Effector memory CD4-positive, alpha-beta T cell (primary cell): ENCODE measurements at places on chromosomes 11 and 22.

DNA sequence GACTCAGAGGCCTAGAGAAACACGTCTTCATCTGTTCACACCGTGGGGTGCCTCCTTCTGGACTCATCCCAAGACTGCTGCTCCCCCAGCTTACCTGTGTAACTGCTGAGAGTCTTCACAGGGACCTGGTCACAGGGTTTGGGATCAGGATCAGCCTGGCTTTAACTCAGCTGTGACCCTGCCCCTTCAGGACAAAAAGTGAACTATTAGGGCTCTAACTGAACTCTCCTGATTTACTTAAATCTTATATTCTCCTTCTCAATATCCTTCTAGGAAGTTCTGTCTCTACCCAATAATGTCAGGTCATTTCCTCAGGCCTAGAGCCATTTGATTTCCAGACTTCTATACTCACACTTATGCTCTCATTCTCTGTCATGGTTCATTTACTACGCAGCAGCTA, 108.4 kb downstream of the ZNF280B start:
- no peak for DNase-seq

GRCh38 chr11:61539831-61540357, 31.3 kb downstream of the LRRC10B start:
- no peak for DNase-seq

- DNase-seq = no peak
Observed at GRCh38 chr11:77191429-77191822, 63.4 kb downstream of the MYO7A start.

DNA sequence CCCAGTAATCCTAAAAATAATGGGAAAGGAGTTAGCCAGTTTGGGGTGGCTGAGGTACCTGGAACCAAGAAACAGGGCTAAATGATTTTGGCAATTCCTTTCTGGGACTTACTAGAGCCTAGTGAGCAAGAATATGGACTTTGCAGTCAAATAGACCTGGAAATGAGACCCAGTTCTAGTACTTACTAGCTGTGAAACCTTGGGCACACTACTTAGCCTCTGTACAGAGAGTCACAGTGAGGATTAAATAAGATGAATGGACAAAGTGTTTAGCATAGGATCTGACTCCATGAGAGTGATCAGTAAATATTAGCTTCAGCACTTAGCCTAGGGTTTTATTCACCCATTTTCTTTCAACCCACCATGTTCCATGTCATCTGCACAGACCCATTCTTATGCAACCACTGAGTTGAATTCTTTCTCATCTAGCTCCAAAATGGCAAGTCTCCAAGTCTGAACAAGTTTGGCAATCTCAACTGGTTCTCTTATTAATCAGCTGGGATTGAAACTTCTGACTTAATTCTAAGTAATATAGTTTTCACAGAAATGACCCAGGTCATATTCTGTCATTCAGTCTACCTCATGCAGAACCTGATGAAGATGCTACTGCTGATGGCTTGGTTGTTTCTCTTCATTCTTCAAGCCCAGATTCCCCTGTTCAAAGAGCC, 15.0 kb upstream of the SORL1 start:
- no peak for DNase-seq

DNA sequence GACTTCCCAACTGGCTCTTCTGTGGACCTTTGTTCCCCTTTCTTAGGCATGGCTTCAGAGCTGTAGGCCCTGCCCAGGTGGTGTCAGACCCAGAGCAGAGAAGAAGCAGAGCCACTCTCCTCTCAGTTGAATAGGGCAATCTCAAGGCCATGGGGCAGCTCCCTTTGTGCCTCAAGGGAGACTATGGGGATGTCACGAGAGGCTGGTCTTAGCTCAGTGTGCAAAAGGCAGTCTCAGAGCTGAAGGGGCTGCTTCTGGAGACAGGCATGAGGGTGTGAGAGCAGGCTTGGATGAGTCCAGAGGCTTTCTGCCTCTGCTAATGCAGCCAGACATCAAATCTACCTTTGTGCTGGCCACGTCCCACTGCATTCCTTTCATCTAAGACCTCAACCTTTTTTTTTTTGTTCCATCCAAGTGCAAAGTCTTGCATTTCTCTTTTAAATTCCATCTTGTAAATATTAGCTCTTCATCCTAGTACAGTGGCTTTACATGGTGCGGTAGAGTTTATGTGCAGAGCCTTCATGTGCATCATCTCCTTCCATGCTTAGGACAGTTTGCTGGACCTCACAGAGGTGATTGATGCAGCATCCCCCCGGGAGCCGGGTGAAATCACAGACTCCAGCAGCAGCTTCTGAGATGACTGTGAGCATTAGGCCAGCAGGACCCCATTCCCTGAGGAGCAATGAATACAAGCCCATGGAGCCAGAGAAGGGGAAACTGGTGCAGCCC, 34.2 kb upstream of the FCHSD2 start:
- no peak for DNase-seq

DNA sequence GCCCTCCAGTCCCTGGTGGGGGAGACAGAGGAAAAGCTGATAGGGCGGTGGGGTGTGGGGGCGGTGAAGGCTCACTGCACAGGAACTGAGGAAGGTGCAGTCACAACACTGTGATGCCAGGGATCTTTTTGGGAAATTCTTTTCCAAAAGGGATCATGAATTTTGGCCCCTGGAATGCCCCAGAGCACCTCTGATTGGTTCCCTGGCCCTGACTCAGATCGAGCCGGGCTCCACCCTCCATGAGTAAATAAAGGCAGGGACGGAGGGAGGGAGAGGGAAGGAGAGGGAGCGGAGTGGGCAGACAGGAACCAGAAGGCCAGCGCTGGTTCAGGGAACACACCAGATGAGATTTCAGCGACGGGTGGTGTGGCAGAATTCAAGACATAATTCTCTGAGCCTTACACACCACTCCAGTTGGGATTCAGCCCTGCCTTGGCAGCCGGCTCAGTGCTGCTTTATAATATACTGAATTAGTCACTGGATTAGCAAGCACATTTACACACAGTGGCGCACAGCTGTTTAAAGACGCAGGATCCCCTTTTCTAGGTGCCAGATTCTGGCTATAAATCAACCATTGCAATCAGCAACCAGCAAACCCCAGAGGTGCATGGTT, 80.3 kb downstream of the ETS1 start:
- DNase-seq = no peak

DNA sequence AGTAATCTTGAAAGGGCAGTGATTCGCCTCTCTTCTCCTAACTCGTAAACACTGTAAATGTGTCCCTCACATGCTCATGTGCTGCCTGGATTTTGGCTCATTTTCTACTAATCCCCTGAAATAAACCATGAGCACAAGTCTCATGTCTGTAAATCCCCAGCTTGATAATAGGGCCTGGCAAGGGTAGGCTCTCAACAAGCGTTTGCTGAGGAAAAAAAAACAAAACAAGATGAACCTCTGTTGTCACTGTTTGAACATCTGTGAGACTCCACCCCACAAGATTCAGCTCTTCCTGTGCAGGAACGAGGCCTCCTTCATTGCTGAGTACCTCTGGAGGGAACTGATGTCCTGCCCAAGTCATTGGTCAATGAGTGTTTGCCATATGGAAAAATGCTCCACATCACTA, 4.5 kb upstream of the CYB5R2 start:
- DNase-seq = no peak

DNA sequence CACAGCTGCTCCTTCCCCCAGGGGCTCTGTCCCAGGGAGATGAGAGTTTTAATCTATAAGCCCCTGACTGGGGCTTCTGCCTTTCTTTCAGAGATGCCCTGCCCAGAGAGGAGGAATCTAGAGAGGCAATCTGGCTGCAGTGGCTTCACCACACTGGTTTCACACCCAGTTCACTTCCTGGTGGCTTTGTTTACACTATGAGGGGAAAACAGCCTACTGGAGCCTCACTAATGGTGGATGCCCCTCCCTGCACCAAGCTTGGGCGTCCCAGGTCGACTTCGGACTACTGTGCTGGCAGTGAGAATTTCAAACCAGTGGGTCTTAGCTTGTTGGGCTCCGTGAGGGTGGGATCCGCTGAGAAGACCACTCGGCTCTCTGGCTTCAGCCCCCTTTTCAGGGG, 21.5 kb upstream of the MMP1 start:
- DNase-seq = no peak

- DNase-seq = no peak
Observed at GRCh38 chr11:67301951-67302516, 1.3 kb upstream of the SSH3 start.

DNA sequence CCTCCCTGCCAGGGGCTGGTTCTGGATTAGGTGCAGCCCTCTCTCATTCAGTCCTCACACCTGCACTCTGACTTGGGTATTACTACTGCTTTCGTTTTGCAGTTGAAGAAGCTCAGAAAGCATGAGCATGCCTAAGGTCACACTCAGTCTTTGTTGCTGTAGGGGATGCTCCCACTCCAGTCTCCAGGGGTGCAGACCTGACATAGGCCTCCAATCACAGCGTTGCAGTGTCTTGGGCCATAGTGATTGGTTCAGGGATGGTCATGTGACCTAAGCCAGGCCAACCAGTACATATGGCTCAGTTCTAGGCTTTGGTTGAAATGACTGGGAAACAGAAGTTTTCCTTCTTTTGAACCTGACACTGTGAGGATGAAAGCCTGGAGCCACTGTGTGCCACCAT, 61.7 kb downstream of the FBXO7 start:
- DNase-seq = no peak

DNA sequence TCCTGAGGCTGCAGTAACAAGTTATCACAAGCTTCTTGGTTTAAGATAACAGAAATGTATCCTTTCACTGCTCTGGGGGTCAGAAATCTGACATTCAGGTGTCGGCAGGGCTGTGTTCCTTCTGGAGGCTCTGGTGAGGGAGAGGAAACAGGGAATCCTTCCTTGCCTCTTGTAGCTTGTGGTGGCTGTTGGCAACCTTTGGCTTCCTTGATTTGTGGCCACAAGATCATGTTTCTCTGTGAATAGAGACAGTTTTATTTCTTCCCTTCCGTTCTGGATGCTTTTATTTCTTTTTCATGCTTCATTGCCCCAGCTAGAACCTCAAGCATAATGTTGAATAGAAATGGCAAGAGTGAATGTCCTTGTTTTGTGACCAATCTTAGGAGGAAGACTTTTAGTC, 44.0 kb downstream of the MPPED1 start:
- no peak for DNase-seq

DNA sequence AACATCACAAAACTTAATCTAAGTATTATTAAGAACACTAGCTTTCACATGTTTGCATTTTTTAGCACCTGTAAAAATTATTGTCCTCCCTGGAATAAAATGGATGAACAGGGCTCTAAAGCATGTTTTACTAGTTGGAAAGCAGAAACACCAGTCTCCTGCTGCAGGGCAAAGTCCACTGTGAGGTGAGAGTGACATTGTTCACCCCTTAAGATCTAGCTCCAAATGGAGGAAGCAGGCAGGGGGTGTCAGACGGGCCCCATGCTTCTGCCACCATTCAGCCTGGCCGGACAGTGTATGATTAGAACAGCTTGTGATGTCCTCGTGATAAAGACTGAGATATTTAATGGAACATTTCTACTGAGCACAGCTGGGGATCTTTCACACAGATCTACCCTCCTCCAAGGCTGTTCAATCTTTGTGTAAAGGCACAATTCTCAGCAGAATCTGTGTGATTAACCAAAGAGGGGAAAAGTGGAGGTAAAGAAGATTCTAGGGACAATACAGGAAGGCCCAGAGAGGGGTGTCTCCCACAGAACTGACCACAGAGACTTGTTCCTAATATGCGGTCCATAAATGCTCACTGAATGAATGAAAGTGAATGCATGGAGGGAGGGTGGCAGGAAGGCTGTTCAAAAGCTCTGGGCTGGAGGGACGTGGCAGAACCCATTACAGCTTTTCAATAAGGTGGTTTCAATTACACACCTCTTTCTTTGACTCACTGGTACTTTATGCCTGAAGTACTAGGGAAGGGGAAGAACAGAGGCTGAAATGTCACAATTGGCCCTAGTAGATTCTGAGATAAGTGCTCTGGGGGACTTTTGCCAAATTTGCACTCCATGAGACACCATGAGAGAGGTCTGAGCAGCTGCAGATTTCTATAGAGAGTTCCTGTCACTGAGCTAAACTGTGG, 239.1 kb upstream of the ARHGAP20 start:
- DNase-seq = no peak

GRCh38 chr11:121958971-121959325, 157.1 kb downstream of the BLID start:
- no peak for DNase-seq

GRCh38 chr11:79440571-79441460, at the start of gene TENM4:
Gene TENM4 (minus strand): TSS chr11:79441030. CDS start chr11:79069944, 371,086 bp downstream.
- DNase-seq = no peak

GRCh38 chr11:126452241-126453101, 97.0 kb downstream of the ST3GAL4 start:
- DNase-seq = no peak

DNA sequence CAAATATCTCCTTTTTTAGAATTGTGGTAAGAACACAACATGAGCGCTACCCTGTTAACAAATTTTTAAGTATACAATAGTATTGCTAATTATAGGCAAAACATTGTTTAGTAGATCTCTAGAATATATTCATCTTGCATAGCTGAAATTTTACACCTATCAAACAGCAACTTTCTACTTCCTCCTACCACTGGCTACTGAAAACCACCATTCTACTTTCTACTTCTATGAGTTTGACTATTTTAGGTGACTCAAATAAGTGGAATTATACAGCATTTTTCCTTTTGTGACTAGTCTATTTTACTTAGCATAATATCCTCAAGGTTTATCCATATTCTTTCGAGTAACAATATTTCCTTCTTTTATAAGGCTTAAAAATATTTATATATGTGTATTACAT, 128.4 kb downstream of the FAM76B start:
- DNase-seq = no peak

GRCh38 chr11:125933030-125933813, 12.6 kb upstream of the VSIG10L2 start:
- no peak for DNase-seq

DNA sequence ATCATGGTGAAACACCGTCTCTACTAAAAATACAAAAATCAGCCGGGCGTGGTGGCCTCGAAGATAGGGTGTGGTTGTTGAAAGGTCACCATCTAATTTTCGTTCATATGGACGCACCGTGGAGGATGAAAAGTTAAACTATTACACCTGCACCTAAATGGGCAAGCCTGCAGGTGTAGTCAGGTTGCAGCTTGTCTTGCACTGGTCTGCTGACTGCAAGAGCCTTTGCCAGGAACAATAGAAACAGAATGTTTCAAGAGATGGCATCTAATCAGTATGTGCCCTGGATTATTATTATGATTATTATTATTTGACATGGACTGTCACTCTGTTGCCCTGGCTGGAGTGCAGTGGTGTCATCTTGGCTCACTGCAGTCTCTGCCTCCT, 908 bp downstream of the NADSYN1 start:
- no peak for DNase-seq

- DNase-seq = no peak
Observed at GRCh38 chr11:73040046-73040445, 102.1 kb downstream of the FCHSD2 start.

- DNase-seq = no peak
Observed at GRCh38 chr11:2934611-2935239, 5.5 kb upstream of the PHLDA2 start.

- DNase-seq = peak; percentile 40
Observed at GRCh38 chr11:117986981-117987574, 884 bp downstream of the IL10RA start.
